Right ventricle myocardium superior (tissue), 1 donor: ENCODE measurements at places on chromosomes 6 and 20. TPM values are rescaled to one million over a fixed set of nuclear protein-coding genes. Genes with fewer than 3 reads are reported as not detected.

The RNF182 gene
- total RNA-seq, result not detected

DNA sequence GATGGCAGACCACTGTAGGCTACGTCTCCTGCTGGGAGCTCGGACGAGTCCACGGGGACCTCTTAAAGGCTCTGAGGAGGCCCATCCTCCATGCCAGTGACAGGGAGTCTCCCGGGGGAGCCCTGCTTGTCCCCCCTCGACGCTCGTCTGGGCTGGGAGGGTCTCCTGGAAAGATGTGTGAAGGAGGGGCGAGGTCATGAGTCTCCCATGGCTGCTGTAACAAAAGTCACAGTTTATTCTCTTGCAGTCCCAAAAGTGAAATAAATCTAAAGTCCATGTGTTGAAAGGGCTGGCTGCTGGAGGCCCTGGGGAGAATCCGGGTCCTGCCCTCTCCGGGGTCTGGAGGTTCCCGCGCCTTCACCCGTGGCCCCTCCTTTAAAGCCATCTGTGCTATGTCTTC, 67.1 kb upstream of the GATA5 start:
- no peak for DNase-seq

- DNase-seq, result peak; percentile 75
Observed at GRCh38 chr20:10672624-10673127, 1.1 kb downstream of the JAG1 start.

The NKAPL gene
- 5.1 TPM for total RNA-seq

DNA sequence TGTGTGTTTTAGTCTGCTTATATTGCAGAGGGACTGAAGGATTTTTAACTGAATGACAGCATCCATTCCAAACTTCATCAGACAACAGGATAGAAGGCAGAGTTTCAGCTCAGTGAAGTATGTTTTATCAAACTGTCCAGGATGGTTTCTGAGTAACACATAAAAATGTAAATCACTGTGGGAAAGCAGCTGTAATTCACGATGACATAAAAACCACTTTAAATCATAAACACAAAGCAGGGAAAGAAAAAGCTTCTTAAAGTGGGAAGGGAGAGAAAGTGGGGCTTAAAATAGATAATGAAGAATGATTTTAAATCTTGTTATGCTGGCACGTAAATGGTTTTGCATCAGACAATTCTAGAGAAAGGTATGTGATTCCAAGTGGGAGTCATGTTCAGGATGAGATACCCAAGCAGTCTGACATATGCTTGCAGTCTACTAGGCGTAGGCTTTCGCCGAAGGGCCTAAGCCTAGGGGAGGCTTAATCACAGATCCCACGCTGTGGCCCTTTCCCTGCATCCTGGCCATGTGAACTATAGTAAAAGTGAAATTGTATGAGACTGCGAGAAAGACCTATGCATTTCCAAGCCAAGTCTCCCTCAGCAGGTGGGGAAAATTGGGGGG, 610.6 kb downstream of the PRKN start:
- DNase-seq, result no peak

The HLA-DOB gene
- not detected for total RNA-seq

The ZNF334 gene
- total RNA-seq, result 0.40 TPM

- no peak for DNase-seq
Observed at GRCh38 chr20:46210672-46211330, 92.7 kb downstream of the CD40 start.

The ZSCAN16 gene
- total RNA-seq, result 1.2 TPM

The VWA7 gene
- 9.5 TPM for total RNA-seq

GRCh38 chr20:59576216-59576953, 28.0 kb upstream of the PHACTR3 start:
- DNase-seq, result no peak

GRCh38 chr6:118719351-118720124, 68.1 kb upstream of the CEP85L start:
- DNase-seq, result no peak

GRCh38 chr6:150191809-150192208, 49.0 kb downstream of the PPP1R14C start:
- DNase-seq, result no peak

The ULBP2 gene
- total RNA-seq, result 0.65 TPM

DNA sequence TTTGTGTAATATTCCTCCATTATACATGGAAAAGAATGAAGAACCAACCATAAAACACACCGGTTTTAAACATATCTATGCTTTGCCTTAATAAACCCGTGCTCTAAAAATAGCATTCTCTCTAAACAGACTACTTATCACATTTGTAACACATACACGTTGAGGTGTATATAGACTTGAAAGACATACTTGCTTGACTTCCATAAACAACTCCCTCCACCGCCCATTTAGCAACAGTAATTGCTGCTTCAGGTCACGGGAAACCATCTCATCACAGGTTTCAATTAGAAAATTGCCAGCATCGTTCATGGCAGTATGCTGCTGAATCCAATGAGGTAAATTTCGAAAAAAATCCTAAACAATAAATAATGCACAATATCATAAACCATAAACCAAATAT, 174.0 kb downstream of the SYNE1 start:
- no peak for DNase-seq

DNA sequence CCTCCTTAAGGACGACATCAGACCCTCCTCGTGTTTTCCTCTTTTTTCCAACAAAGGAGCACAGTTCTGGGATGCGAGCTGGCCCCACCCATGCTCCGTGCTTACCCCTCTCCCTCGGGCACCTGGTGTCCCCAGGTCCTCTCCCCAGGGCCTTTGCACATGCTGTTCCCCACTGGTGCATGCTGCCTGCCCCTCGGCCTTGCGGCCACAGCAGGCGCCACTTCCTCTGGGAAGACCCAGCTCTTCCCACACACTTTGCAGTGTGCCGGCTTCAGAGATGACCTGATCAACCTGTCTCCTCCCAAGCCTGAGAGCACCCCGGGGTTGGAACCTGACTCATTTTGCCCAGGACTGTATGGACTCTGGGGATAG, 39.8 kb downstream of the GNAS-AS1 start:
- no peak for DNase-seq

DNA sequence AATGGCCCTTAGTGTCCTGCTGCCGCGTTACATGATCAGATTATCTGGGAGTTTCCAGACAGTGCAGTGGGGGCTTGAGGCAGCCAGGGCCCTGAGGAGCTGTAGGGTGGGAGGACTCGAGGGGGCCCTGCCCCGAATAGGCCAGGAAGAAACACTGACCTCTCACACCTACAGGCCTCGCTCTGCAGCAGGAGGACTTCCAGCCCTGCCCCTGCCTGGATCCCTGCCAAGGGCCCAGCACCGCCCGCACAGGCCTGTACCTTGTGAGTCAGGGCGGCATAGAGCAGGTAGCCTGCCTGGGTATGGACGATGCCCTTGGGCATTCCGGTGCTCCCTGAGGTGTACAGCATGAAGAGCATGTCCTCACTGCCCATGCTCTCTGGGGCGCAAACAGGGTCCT, 30.1 kb upstream of the APMAP start:
- DNase-seq, result no peak

DNA sequence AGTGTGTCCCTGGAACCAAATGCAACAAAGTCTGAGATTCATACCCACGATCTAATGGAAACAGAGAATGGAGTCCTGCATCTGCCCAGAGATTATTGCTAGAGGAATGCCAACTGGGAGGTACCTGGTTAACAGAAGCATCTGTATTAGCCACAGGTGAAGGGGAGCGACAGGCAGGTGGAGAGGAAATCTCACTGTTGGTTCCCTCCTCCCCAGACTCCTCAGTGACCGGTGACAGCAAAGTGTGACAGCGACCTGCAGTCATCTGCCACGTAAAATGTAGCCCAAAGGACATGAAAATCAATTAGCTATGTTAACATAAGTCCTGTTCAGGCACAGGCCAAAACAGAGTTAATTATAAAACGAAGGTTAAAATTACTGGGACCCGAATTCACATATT, 336.6 kb downstream of the SYNE1 start:
- DNase-seq, result no peak

The CYP39A1 gene
- total RNA-seq, result 4.7 TPM

DNA sequence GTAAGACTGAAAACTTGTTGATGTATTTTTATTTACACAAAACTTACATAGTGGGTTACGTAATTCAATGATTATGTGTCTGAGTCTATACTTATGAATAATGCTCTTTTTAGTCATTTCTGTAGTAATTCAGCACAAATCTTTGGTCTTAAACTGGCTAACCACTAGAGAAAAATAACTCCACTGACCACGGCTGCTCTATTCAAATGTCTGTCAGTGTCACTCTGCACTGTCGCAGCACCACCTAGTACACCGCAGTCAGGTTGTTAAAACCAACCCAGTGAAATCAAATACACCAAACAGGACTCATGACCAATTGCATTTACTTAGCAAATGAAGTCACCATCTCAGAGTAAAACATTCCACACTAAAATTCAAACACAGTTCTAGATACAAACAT, 93.5 kb upstream of the CCDC28A start:
- DNase-seq, result no peak

DNA sequence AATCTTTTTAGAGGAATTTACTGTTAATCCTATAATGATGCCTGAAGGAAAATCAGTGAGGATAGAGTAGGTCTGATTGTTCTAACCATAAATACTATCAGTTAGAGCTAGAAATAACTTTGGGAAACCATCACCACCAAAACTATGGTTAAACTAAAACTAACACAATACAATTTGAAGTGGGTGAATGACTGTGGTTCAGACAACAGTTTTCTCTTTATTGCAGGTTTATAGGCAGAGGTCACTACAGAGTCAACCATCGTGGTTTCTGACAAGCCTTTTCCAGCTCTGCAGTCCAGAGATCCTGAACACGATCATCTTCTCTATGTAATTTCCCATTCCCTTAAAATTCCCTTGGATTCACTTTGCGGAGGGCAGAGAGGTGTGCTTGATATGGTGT, 134.3 kb downstream of the IBTK start:
- no peak for DNase-seq

The GJA10 gene
- not detected for total RNA-seq

DNA sequence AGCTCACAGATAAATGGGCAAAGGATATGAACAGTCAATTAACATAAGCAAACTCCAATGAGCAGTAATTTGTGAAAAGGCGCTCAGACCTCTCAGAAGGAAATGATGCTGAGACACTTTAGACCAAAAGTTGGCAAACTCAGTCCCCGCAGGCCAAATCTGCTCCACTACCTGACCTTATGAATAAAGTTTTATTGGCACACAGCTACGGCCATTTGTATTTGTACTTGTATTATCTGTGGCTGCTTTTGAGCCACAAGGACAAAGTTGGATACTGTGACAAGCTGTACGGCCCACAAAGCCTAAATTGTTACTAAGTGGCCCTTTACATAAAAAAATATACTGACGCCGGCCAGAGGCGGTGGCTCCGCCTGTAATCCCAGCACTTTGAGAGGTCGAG, 167.0 kb downstream of the PREX1 start:
- DNase-seq, result no peak

DNA sequence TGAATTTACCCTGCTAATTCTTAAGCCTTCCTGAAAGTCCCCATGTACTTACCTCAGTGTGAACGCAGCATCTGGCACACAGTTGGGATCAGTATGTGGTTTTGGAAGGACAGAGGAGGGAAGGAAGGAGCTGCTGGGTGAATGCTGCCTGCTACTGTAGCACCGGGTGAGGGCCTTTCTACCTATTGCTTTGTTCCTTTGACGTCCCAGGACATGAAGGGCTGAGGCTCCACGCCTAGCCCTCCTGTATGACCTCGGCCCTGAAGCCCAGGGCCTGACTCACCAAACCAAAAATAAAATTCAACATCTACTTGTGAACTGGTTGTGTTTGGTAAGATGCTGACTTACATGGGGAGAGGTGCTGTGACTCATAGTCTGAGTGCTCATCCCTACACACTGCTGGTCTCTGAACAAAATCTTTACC, 51.1 kb downstream of the ARID1B start:
- DNase-seq, result peak; percentile 44

The TNFRSF6B gene
- total RNA-seq, result 0.32 TPM

The CYP21A2 gene
- not detected for total RNA-seq

The PCED1A gene
- 7.3 TPM for total RNA-seq

GRCh38 chr6:150183105-150183504, 40.3 kb downstream of the PPP1R14C start:
- DNase-seq, result no peak

DNA sequence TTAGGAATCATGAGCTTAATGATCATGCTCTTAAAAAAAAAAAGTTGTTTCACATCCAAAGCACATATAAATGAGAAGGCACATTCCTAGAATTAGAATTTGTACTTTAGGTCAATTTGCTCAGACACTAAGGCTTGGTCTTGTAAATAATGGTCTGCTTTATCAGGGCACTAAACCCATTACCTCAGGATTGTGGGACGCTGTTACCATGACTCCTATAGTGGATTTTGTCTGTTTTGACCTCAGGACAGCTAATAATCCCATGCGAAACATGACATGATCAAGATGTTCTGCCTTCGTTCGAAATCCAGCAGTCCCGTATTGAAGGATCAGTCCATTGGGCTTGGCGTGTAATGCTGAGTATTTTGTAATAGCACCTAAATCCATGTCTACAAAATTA, 2.4 kb downstream of the PGM3 start:
- DNase-seq, result no peak

The SLPI gene
- total RNA-seq, result 1.2 TPM

GRCh38 chr6:128425856-128426255, 94.5 kb downstream of the PTPRK start:
- DNase-seq, result no peak

- DNase-seq, result no peak
Observed at GRCh38 chr6:144952456-144953240, 667.5 kb downstream of the UTRN start.

The TMEM244 gene
- not detected for total RNA-seq

The COL19A1 gene
- total RNA-seq, result 2.0 TPM

DNA sequence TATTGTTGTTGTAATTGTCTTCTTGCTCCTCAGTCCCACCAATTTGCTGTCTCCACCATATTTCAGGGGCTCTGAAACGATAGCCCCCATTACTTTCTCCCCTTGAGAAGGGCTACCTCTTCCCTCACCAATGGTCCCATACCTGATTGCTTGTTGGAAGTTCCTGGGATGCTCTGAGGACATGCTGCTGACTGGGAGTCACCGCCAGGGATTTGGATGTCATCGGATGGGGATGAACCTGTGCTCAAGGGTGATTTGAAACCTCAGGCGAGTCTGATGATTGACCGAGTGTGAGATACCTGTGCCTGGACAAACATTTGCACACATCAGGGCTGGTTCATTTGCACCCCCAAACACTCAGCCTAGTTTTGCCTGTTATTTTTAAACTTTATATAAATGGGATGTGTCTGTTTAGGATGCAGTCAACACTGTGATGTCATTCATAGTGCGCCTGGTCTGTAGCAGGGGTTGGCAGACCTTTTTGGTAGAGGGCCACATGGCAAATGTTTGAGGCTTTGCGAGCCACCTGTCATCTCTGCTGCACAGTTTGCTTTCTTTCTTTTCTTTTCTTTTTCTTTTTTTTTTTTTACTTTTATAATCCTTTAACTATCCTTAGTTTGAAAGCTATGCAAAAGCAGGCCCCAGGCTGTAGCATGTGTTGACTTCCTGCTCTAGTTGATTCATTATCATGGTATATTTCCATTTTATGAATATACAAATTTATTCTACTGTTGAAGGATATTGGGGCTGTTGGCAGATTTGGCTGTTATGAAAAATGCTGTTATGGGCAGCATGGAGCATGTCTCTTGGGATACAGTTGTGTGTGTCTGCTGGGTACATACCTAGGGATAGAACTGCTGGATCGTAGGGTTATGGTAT, 118.5 kb upstream of the PHACTR3 start:
- DNase-seq, result no peak

The ALDH8A1 gene
- 0.19 TPM for total RNA-seq

The OR2J3 gene
- not detected for total RNA-seq
